Stimulated activated CD4-positive, alpha-beta T cell treated with anti-CD3 and anti-CD28 coated beads, Interleukin-12 subunit alpha, Interleukin-12 subunit beta, amount 100 ng/mL, for 48 hours (primary cell): ENCODE measurements at places on chromosomes 1 and 21.

DNA sequence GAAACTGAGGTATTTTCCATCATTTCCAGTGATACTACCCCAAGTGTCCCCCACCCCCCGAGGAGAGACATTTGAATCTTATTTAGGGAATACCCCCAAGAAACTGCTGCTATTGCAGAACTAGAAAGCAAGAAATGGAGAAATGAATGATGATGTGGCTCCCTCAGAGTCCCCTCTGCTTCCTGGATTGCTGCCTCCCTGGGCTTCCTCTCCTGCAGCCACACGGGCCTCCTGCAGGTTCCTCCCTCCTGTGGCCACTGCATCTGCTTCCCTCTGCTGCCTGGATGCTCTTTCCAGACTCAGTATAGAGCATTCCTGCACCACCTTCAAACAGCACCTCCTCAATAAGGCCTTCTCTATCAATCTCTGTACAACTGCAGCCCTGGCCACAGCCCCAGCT is 69.3 kb downstream of the SLC25A24 start:
- DNase-seq: no peak

DNA sequence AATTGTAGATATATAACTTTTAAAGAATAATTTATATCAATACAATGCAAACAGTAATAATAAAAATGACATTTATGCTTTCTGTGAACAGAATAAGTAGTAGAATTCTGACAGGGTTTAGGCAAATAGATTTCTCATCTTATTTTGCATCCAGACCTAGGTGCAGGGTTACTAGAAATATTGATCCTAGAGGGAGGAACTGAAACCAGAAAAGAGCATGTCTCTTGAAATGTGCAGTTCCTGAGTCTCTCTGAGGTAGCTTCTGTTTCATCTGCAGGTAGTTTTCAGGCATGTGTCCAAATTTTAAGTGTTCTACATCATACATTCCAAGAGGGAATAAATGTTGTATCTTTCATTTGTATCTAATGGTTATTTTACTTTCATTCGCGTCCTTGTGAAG is 631.9 kb upstream of the ADGRL4 start:
- no peak for DNase-seq

DNA sequence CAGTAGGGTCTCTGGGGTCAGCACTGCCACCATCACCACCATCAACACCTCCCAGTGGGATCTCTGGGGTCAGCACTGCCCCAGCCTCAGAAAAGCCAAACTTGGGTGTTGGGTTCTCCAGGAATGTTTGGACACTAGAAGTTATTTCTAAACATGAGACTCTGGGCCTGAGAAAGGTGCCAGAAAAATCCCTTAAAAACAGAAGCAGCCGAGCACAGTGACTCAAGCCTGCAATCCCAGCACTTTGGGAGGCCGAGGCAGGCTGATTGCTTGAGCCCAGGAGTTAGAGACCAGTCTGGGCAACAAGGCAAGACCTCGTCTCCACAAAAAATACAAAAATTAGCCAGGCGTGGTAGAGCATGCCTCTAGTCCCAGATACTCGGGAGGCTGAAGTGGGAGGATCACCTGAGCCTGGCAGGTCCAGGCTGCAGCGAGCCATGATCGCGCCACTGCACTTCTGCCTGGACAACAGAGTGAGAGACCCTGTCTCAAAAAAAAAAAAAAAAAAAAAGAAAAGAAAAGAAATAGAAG is 470 bp downstream of the PTAFR start:
- DNase-seq: no peak

DNA sequence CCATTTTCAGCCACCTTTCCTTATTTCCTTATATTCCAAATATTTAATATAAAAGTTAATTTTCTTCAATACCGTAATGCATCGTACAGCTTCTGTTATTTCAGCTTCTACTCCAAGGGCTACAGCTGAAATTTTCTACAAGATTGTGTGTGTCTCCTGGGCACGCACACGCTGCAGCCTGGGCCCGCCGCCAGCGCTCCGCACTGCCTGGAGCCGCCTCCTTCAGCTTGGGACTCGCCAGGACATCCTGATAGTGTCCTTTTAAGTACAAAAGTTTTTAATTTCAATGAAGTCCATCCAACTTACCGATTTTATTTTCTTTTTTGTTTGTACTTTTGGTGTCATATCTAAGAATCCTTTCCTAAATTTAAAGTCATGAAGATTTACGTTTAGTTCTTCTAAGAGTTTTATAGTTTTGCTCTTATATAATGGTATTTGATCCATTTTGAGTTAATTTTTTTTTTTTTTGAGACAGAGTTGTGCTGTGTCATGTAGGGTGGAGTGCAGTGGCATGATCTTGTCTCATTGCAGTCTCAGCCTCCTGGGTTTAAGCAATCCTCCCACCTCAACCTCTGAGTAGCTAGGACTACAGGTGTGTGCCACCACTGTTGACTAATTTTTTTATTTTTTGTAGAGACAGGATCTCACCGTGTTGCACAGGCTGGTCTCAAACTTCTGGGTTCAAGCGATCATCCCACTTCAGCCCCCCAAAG is 82.8 kb downstream of the AXDND1 start:
- DNase-seq: no peak

- DNase-seq: no peak
Observed at GRCh38 chr21:37700641-37701202, 215.5 kb downstream of the KCNJ6 start.

GRCh38 chr1:201186192-201186591 is 4.4 kb upstream of the IGFN1 start:
- DNase-seq: no peak

- no peak for DNase-seq
Observed at GRCh38 chr1:26476958-26477357, 4.7 kb downstream of the HMGN2 start.

GRCh38 chr1:173580071-173580470 is 22.8 kb downstream of the SLC9C2 start:
- no peak for DNase-seq

- no peak for DNase-seq
Observed at GRCh38 chr1:218480137-218480536, 135.0 kb downstream of the TGFB2 start.

DNA sequence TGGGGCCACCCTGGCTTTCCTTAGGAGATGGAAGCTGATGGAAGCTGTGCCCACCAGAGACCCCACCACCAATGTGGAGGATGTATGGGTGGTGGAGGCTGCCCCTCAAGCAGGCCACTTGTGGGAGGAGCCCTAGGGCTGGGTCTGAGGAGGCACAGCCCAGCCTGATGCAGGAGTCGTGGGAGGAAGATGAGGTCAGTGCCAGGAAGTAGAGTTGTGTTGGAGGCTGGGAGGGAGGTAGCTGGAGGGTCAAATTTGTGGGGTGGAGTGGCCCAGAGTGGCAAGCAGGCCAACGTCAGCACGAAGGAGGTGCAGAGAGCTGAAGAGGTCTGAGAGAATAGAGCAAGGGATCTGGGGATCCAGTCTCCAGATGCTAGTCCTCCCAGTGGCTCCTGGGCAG is 119.0 kb upstream of the USP24 start:
- DNase-seq: no peak

DNA sequence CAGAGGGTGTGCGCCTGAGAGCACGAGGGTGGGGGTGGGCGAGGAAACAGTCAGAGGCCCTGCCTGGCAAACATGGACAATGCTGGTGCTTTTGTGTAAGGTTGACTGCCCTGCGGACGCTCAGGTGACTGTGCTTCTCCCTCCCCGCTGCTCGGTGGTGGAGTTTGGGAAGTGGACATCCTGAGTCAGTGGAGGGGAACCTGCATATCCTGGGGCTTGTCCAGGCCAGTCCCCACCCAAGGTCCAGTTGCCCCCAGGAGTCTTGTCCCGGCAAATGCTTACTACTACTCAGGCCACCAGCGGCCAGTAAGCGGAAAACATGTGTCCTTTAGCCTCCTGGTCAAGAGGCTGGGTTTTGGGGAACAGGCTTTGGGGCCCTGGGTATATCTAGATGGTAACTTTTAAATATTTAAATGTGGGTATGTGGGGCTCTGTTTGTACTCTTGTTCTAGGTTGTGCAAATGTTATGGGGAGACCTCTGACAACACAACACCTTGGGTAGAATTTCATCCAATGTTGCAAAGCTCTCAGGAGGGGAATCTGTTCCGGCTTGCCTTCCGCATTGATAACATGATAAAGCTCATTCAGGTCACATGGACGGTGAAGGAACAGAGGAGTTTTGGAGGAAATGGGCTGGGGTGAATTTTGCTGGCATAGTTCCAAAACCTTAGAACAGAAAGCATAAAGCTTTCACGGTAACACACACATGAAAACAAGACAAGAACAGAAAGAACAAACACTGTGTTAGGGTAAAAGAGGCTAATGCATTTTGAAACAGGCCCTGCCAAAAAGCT is 364.9 kb downstream of the PRDM2 start:
- DNase-seq: no peak

- DNase-seq: peak; percentile 20
Observed at GRCh38 chr1:1954831-1955441, 35.9 kb upstream of the TMEM52 start.

DNA sequence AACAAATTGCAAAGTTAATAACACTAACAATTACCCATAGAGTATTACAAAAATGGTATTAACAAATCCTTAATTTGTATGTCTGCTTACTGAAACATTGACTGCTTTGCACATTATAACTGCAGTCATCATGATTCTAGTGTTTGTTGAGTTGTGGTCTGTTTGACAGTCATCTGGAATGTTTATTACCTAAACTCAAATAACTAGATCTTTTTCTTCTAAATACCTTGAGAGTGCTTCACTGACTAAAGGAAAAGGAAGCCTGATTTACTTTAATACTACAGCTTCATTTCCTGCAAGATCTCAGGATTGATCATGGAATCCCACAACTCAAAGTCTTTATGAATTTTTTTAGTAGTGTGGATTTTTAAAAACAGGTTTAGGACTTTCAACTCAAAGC is 70.0 kb downstream of the HMCN1 start:
- DNase-seq: no peak
